ENCODE measurements at places on chromosomes 4 and X. TPM values are rescaled to one million over a fixed set of nuclear protein-coding genes. Genes with fewer than 3 reads are reported as not detected.

DNA sequence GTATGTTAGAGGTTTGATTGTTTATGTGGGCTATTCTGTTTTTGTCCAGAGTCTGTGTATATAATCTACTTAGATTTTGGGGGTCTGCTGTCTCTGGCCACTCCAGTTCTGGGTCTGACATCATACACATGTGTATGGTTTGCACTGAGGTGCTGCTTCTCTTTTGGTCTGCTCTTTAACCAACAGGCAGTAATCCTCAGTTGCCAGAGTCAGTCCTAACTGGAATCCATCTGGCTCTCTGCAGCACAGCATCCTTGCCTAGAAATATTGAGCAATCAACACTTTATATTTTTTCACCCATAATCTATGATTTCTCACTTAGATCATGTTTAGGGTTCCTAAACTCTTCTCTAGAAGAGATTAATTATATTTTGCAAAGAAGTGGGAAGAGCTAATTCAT lies 98.3 kb upstream of the SFRP2 start:
- H3K27ac ChIP-seq, result no peak overlapping the region
- H3K27me3 ChIP-seq, result no peaks in the 10 kb centered on the region
- no peak overlapping the region for H3K4me3 ChIP-seq
- H3K4me1 ChIP-seq, result no peaks in the 10 kb centered on the region

GRCh38 chr4:125801373-125801772 lies 486.6 kb downstream of the FAT4 start:
- H3K27me3 ChIP-seq, result no peaks in the 10 kb centered on the region
- H3K4me3 ChIP-seq, result no peak overlapping the region
- no peaks in the 10 kb centered on the region for H3K36me3 ChIP-seq
- H3K4me1 ChIP-seq, result no peaks in the 10 kb centered on the region

- H3K27me3 ChIP-seq, result peaks cover 44% of the 10 kb centered on the region
- DNase-seq, result peak; percentile 39
- no peak overlapping the region for H3K27ac ChIP-seq
- H3K36me3 ChIP-seq, result no peaks in the 10 kb centered on the region
- peaks cover 4% of the 10 kb centered on the region for H3K4me1 ChIP-seq
- no peak overlapping the region for H3K4me3 ChIP-seq
These were observed 29.5 kb upstream of the FGFR3 start for GRCh38 chr4:1763550-1764080.

- H3K4me3 ChIP-seq, result no peak overlapping the region
- H3K27me3 ChIP-seq, result no peaks in the 10 kb centered on the region
- no peak for DNase-seq
These were observed 40.5 kb downstream of the FRYL start for GRCh38 chr4:48739560-48740019.

DNA sequence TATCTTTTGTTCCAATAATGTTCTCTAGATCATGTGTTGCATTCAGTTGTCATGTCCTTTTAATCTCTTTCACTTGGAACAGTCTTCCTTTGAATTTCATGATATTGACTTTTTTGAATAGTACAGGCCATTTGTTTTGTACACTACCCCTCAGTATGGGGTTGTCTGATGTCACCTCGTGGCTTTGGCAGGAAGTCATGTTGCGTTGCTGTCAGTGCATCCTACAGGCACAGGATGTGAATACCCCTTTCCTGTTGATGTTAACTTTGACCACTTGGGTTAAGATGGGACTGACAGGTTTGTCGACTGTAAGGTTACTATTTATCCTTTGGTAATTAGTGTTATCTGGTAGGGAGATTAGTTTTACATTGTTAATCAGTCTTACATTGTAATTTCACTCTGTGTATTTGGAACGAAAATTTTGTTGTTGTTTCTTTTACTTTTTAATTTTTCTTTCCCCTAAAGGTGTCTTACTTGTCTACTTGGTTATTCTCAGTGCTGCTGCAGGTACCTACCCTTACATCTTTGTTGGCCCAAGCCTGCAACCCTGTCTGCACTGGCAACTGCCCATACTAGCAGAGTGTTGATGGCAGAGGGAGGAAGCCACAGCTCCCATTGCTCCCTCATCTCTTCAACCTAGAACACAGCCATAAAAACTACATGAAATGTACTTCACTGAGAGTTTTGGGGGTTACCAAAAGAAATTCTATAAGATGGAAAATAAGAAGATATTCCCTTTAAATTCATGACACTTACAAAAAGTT lies 14.7 kb upstream of the ATP8A1 start:
- no peaks in the 10 kb centered on the region for H3K4me1 ChIP-seq
- no peaks in the 10 kb centered on the region for H3K36me3 ChIP-seq
- H3K27ac ChIP-seq, result no peak overlapping the region
- no peak for DNase-seq

GRCh38 chrX:4661771-4662170 lies 948.3 kb upstream of the PRKX start:
- no peak overlapping the region for H3K4me3 ChIP-seq
- no peaks in the 10 kb centered on the region for H3K36me3 ChIP-seq
- no peak for DNase-seq

GRCh38 chr4:174222266-174222872 lies 61.1 kb downstream of the FBXO8 start:
- no peak overlapping the region for H3K4me3 ChIP-seq
- H3K27me3 ChIP-seq, result peaks cover 13% of the 10 kb centered on the region
- peaks cover 5% of the 10 kb centered on the region for H3K4me1 ChIP-seq
- DNase-seq, result no peak

GRCh38 chrX:10483191-10483831 lies 137.1 kb downstream of the MID1 start:
- no peak overlapping the region for H3K4me3 ChIP-seq
- no peaks in the 10 kb centered on the region for H3K4me1 ChIP-seq
- H3K36me3 ChIP-seq, result no peaks in the 10 kb centered on the region
- H3K27me3 ChIP-seq, result no peaks in the 10 kb centered on the region

Gene HTRA3
- 5.0 TPM for total RNA-seq

Gene HTR2C
- total RNA-seq, result not detected

Gene LARP7
- 36.1 TPM for total RNA-seq

Gene HSFX1
- total RNA-seq, result 2.0 TPM

Gene MAGEA4
- total RNA-seq, result not detected
